ENCODE measurements at places on chromosomes 3 and 15.

GRCh38 chr3:186682812-186683211 is 17.0 kb downstream of the HRG start:
- DNase-seq: peak; percentile 49

DNA sequence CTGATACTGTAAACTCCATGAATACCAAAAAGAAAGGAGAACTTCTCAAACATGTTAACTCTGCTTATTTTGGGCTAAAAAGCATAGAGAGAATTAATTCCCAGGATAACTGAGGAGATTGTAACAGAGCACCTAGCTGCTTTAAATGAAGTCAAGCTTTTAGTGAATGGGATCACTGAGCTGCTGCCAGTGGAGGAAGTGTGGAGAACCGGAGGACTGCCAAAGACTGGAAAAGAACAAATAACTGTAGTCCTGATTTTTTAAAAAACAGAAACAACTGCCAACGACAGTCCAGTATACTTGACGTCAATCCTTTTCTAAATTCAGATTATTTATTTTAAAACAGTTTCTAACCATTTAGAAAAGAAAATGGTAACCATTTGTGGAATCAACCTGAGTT is 3.3 kb downstream of the C3orf70 start:
- no peak for DNase-seq

DNA sequence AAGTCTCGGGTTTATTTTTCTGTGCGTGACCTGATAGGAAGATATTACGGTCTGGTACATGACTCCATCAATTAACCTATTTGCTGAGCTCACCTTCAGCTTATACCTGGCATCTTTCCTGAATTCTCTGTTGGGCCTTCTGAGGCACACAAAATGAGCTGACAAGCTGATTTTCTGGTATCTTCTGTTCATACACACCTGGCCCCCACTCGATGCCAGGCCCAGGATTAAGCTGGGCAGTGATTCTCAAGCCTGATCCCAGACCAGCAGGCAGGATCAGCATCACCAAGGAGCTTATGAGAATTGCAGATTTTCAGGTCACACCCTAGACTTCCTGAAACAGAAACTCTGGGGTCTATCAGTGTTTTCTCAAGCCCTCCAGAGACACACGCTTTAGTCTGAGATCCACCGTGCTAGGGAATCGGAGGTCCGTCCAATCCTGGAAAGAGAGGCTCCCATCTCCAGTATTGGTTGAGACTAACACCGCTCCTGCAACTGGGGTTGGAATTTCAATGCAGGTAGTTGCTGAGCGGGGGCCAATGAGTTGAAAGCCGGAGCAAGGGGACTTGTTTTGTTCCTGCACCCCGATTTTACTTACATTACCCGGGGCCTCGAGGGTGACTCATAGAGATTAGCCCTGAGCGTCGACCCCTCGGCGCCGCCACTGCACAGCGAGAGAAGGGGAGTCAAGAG is 636 bp upstream of the EIF1B start:
- no peak for DNase-seq

- DNase-seq: no peak
Measured at GRCh38 chr3:110815008-110815583, 256.5 kb upstream of the NECTIN3 start.

DNA sequence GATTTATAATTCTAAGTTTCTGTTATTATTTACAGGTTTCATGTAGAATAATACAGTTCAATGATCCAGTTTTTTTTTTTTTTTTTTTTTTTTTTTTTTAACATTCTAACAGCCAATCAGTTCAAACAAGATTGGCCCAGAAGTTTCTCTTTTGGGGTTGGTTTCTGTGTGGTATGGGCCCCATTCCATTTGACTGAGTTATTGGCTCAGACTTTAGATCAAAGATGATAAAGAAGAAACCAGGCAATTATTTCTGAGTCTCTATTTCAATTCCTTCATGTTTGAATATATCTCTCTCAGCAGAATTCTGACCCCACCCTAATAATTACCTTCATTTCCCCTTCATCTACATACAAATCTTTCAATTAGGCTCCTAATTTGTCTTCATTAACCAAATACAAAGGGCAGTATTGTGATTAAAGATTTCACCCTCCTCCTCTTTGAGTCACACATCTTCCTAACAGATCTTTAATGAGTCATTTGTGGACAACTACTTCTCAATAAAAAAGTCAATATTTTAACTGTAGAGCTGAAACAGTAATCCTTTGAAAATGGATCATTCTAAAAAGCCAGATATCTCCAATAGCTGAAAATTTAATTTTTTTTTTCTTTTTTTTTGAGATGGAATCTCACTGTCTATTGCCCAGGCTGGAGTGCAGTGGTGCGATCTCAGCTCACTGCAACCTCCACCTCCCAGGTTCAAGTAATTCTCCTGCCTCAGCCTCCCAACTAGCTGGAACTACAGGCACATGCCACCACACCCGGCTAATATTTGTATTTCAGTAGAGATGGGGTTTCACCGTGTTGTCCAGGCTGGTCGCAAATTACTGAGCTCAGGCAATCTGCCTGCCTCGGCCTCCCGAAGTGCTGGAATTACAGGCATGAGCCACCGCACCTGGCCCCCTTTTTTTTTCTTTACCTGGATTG is 878.8 kb downstream of the NAALADL2 start:
- no peak for DNase-seq

- no peak for DNase-seq
Measured at GRCh38 chr3:101072300-101072699, 79.1 kb upstream of the ABI3BP start.

GRCh38 chr15:57494581-57494980 is 97.1 kb upstream of the MYZAP start:
- DNase-seq: no peak

DNA sequence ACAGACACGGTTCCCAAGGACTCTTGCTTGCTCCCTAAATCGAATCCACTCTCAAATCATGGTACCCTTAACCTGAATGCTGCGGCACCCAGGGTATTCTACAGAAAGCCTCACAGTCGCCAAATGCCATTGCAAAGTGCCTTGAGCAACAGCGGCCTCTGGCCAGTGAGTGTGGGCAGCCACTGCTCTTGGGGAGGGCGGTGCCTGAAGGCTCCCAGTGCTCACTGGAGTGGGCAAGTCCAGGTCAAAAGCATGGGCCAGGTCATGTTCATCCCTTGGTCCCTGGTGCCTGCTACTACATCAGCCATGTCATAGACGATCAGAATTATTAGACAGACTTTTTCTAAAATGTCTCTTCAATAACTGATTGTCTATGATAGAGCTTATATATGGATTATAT is 82.5 kb downstream of the ADAMTS17 start:
- no peak for DNase-seq

DNA sequence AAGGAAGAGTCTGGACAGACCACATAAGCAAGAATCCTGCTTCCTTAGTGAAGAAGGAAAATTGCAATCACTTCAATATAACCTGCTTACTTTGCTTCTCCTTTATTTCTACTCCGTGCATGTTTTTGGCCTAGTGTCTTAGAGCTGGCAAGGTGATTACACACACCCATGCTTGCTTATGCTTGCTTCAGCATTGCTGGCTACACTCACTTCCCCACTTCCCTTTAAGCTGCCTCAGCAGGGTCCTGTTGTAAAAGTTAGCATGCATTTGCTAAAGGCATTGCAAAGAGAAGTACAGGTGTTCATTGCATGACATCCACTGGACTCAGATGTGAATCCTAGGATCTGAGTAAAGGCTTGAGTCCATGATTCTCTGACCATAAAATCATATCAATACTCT is 47.5 kb upstream of the STT3B start:
- DNase-seq: peak; percentile 10

DNA sequence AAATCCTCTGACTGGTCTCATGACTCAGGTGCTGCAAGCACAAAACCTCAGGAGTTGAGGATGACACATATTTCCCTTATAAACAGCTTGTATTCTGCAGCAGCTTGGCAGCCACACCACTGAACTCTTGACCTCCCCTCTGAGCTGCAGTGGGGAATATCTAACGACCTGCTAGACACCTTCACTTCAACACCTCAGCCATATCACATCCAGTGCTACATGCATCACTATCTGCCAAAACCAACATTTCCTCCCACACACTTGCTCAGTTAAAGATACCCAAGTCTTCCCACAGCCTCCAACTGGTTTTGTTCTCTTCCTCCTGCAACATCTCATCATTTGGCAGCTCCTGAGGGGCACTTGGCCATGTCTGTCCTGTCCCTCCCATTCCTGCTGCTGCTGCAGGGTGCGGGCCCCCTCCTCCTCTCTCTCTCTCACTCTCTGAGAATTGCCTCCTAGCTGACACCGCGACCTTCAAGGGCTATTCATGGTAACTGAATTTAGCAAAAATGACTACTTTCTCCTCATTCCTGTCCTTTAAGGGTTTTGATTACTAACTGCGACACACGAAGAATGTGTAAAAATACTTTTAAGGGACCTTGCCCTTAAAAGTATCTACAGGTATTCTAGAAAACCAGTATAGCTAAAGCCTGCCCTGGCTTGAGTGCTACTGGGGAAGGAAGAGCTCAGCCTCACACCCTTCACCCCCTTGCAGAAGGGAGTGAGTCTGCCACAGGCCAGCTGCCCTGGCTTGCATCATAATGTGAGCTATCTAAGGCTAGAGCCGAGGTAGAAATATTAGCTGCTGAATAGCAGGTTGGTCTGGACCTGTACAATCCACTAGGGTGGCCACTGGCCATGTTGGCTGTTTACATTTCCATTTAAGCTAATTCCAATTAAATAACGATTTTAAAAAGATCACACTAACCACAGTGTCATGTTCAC is 5.0 kb upstream of the CCR9 start:
- no peak for DNase-seq

GRCh38 chr3:170806676-170807075 is 63.3 kb downstream of the RPL22L1 start:
- DNase-seq: no peak

- DNase-seq: peak; percentile 79
Measured at GRCh38 chr3:119659606-119660291, 640 bp downstream of the POPDC2 start.

DNA sequence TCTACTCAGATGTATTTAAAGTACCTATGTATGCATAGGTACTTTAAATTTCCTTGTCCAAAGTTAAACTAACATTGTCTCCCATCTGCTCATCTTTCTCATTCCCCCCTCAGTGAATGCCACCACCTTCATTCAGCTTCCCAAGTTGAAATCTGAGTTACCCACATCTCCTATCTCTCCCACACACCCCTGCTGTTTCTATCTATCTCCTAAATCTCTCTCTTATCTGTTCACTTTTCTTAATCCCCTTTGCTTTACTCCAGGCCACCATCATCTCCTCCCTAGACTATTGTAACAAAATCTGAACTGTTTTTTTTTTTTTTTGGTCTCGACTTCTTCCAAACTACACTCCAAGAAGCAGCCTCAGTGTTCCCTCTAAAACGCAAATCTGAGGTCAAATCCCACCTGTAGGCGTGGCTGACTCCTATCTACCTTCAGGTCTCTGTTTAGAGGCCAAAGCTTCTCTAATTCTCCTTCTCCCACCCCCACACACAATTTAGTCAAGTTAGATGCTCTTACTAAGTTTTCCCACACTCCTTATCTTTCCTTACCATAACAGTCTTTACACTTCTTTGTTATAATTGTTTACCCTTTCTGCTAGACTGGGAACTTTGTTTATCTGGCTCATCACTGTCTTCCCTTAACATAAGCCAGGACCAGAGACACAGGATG is 3.5 kb upstream of the NEO1 start:
- no peak for DNase-seq

DNA sequence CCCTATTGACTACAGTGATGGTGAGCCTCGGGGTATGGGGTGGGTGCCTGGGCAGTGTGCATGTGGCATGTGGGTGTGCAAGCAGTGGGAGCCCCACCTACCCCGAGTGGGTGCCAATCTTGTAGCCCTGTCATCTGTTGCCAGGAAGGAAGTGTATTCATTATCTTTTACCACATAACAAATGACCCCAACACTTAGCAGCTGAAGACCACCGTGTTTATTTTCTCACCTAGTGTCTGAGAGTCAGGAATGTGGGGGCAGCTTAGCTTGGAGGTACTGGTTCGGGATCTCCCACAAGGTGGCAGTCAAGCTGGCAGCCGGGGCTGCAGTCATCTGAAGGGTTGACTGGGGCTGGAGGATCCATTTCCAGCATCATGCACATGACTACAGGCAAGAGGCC is 21.7 kb downstream of the XYLB start:
- no peak for DNase-seq

GRCh38 chr3:195879416-195880036 is 28.8 kb downstream of the TNK2 start:
- DNase-seq: no peak

- no peak for DNase-seq
Measured at GRCh38 chr3:169841171-169841570, 28.5 kb upstream of the LRRC34 start.

DNA sequence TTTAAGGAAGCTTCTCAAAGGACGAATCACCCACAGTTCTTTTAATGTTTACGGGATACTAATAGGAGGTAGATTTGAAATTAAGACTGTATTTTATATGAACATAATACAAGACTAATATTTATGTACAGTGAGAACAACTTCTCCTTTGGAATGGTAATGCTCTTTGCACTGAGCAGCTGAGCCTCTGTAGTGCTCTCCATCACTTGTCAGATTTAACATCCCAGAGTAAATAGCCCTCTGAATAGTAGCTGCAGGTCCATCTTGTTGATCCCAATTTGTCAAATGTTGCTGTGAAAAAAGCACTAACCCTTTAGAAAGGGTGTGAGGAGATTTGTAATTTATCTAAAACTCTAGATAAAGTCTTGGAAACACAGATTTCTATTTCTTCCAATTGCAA is 351.4 kb upstream of the KCNMB2 start:
- DNase-seq: no peak

- no peak for DNase-seq
Measured at GRCh38 chr15:88810446-88810845, 7.2 kb downstream of the ACAN start.

- no peak for DNase-seq
Measured at GRCh38 chr3:171348121-171348520, 112.1 kb downstream of the TNIK start.

DNA sequence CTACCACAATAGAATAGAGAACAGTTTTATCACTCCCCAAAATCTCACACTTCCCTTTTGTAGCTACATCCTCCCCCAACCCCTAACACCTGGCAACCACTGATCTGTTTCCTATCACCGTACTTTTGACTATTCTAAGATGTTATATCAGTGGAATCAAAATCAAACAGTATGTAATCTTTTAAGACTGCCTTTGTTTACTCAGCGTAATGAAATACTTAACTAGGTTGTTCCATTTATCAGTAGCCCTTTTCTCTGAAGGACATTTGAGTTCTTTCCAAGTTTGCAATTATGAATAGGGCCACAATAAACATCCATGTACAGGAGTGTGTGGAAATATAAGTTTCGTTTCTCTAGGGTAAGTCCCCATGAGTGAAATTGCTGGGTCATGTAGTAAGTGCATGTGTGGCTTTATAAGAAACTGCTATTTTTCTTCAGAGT is 372.3 kb downstream of the SV2B start:
- DNase-seq: peak; percentile 17

DNA sequence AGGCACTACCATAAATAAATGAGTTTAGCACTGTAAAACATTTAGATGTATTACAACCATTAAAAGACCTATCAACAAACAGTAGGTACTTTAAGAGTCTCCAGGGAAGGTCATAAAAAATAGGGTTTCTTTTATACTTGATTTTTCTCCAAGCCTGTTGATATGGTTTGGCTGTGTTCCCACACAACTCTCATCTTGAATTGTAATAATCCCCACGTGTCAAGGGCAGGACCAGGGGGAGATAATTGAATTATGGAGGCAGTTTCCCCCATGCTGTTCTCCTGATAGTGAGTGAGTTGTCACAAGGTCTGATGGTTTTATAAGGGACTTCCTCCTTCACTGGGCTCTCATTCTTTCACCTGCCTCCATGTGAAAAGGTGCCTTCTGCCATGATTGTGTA is 468.9 kb upstream of the UBE2E2 start:
- no peak for DNase-seq
